Femur (tissue), 1 donor: ENCODE measurements at places on chromosomes 4 and X.
A peak's percentile ranks its signal among the peaks of the same experiment; 100 is the strongest.

GRCh38 chr4:169996379-169997240 lies 29.6 kb downstream of the MFAP3L start:
- DNase-seq: no peak

DNA sequence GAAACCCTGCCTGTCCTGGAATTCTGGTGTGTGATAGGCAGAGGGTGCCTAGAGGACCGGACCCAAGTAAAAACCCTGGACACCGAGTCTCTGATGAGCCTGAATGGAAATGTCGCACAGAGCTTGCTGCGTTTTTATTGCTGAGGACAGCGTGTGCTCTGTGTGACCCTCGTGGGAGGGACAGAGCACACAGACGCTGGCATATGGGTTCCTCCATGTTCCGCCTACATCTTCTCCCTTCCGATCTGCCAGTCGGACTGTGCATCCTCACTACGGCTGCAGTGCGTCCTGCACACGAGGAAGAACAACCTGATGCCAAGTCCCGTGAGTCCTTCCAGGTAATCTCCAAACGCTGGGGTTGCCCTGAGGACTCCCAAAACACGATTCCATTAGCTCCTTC lies 68.3 kb downstream of the AFAP1 start:
- no peak for DNase-seq

- DNase-seq: no peak
Measured at GRCh38 chrX:40168480-40169011, 70.8 kb upstream of the BCOR start.

DNA sequence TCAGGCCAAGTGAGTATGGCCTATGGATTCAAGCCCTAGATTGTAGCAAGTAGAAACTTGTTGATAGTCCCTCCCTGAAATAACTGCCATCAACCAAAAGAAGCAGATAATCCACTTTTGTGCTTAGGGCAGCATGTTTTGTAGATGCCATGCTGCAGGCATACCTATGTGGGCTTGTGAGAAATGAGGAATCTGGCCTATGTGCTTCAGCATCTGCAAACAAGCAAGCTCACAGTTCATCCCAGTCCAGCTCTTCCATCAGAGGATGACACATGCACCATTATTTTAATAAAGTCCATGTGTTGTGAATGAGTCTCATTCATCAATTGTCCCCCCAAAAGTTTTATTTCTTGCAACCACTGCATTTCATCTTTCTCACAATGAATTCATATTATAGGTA lies 421.9 kb upstream of the DIPK2B start:
- no peak for DNase-seq

DNA sequence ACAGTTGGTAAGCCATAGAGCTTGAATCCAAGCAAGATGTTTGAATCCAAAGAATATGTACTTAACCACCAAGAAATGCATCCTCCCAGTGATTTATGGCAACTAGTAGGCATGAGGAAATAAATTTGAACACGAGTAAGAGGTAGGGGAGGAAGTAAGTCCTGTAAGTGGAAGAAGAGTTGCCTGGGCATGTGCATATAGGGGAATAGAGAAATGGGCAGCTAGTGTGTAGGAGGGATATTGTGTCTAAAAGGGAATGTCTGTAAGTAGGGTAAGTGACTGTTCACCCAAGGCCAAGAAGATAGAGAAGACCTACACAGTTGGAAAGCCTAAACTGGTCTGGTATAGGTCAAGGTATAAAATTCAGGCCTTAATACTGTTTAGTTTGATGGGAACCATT lies 4.6 kb downstream of the SH3BGRL start:
- no peak for DNase-seq

GRCh38 chrX:4253092-4253491 lies 539.6 kb upstream of the PRKX start:
- DNase-seq: no peak

DNA sequence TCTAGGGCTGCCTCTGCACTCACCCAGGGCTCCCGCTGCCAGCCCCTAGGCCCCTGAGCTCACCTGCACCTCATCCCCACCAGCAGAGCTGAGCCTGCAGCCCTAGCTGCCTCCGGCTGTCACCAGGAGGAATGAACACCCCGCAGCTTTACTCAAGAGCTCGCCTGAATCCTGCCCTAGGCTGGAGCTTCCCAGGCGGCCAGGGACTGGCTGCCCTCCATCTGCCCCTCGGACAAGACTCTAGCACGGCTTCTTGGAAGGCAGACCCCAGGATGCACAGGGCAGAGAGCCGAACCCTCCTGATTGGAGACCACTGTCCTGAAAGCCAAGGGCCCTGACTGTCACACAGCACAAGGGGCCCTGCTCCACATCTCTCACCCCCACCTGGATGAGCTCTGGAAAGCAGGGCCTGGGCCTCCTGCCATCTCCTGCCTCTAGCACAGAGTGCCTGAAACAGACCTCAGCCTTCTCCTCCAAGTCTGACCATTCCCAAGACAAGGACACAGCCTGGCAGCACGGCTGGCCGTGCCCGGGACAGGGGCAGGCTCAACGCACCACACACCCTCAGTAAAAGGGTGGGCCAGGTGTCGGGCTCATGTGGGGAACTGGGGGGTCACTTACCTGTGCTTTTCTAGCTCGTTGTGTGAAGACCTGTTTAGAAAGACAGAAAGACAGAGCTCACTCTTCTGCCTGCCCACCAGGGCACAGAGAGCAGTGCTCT lies 4.4 kb downstream of the MXD4 start:
- DNase-seq: peak; percentile 19

DNA sequence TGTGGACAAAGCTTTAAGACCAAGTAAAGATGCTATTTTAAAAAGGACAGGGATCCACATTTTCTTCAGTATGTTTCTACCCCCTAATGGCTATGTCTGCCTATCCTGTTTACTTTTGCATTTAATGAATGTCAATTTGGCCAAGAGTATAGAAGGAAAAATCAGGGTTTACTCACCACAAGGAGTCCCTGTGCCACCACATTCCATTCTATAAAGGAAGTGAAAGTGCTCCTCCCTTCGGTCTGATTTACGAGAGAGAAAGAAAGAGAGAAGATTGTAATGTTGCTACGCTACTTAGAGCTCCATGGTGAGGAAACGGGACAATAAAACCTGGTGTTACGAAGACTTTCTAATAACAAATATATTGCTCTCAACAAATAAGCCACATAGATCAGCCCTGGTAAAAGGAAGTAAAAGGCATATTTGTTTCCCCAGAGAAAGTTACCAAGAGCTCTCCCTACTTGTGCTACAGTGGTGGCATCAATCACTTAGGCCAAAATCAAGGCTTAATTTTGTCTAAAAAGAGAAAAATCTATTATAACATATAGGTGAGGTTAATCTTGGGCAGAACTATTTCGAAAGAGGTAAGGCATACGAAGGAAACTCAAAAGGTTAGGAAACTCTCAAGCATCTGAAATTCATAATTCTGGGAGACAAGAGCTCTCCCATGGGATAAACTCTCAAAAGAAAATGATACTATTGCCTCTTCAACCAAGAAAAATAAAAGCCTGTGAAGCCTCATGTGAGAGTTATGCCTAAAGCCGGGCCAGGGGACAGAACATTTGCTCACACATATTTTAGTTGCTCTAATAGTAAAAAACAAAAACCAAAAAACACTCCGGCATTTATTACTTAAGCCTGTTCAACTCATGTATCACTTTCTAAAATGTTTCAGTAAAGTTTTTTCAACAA lies 29.5 kb downstream of the TAPT1 start:
- no peak for DNase-seq

- no peak for DNase-seq
Measured at GRCh38 chr4:35229021-35229420, 1015.3 kb downstream of the ARAP2 start.

DNA sequence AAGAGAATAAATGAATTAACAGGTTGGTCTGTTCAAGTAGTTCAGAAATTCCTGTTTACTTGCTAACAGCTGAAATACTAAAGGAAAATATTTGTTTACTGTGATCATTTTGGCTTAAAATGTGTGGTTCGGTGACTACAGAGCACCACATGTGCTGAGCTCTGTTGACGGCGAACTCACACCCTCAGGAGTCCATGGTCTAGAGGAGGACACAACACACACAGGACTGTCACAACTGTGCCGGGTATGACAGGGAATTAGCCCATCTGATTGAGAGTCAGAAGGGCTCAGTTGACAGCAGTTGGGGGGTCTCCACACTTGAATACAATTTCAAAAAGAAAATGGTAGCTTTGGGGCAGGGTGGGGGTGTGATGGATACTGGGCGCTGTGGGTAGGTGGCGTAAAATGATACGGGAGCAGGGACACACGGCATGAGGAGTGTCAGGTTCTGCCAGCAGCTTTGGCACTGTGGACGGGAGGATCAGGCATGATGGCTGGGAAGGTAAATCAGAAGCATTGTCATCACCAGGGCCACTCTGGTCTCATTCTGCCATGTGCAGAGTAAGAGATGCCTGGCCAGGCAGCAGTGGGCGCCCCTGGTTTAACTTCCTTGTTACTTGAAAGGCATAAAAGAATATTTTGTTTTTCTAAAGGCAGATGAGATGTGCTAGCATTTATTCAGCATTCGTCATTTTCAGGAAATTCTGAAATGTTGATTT lies 33.3 kb downstream of the CLDN22 start:
- no peak for DNase-seq

- DNase-seq: peak; percentile 48
Measured at GRCh38 chr4:183256756-183257385, 63.2 kb downstream of the CLDN22 start.

DNA sequence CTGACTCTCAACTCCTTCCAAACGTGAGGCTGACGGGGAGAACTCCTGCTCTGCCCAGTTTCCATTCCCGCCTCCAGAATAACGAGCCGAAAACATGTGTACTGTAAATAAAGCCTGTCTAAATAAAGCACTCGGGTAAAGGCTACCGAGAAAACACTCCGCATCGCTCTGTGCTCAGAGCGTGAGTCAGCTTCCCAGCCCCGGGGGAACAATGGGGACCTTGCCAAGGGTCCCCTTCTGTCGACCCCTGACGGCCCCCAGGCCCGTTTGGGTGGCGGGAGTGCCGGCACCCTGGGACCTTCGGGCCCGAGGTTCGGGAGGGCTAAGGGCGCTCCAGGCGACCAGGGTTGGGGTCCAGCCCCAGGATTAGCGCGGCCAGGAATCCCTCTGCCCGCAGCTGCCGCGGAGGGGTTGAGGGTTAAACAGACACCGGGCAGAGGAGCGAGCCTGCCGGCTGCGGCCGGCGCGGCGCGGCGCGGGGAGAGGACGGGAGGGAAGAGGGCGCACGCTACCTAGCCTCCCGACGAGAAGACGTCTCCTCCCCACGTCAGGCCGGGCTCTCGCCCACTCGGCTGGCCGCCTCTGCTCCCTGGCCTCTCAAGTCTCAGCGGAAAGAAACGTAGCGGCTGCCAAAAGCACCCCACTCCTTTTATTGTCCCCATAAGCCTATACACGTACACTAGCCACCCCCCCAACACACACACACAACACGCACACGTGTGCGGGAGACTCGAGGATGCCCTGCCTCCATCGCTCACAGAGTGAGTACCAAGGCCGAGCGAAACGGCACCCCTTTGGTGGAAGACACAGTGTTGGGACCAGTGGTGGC lies 85.5 kb downstream of the BCOR start:
- DNase-seq: peak; percentile 61
